ENCODE measurements at places on chromosomes 12 and 14. TPM values are rescaled to one million over a fixed set of nuclear protein-coding genes. Genes with fewer than 3 reads are reported as not detected.

DNA sequence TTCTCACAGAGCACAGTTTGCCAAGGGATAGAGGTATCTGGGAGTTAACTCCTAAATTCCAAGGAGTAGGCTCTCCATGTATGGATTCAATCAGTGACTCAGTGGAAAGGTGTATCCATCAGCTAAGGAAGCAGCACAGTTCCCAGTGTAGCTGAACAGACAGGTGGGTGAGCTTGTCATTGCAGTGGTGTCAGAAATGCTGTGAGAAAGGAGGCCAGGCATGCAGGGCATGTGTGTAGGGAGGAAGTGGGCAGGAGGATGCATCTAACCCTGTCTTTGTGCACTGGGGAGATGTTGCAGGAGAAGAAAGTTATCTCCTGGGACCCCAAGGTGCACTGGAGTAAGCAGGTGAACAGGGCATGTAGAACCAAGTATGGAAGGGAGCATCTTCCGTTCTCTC is 539.0 kb downstream of the VRK1 start:
- no peak for DNase-seq

- DNase-seq, result no peak
Observed at GRCh38 chr14:93431036-93431670, 414 bp downstream of the UNC79 start.

GRCh38 chr12:72081777-72082176 is 143.1 kb downstream of the TPH2 start:
- DNase-seq, result no peak

GRCh38 chr14:79836577-79836976 is 374.7 kb downstream of the DIO2 start:
- DNase-seq, result no peak

- no peak for DNase-seq
Observed at GRCh38 chr12:91620992-91621391, 438.4 kb upstream of the DCN start.

DNA sequence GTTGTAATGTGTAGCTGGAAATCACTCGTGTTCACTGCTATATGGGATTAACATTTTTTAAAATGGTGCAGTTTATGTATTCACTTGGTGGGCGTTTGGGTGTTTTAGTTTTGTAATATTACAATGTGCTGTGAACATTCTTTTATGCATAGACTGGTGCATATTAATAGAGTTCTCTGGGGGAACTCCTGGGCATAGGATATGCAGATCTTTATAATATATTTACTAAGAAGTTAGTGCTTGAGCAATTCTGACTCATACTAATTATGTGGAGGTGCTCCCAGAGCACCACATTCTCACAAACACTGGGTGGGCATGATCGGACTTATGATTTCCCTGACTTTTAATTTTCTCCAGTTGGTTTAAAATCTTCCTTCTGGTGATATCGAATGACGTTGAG is 342.3 kb downstream of the PDZRN4 start:
- DNase-seq, result no peak

DNA sequence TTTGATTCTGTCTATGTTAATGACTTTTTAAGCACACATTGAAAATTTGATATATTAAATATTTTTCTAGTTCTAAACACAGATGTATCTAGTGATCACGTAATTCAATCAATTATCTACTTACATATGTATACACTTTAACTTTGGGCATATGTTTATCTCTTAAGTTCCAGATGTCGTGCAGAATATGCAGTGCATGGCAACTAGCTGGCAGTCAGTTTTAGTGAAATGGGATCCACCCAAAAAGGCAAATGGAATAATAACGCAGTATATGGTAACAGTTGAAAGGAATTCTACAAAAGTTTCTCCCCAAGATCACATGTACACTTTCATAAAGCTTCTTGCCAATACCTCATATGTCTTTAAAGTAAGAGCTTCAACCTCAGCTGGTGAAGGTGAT is 105.3 kb downstream of the PTPRQ start:
- no peak for DNase-seq

DNA sequence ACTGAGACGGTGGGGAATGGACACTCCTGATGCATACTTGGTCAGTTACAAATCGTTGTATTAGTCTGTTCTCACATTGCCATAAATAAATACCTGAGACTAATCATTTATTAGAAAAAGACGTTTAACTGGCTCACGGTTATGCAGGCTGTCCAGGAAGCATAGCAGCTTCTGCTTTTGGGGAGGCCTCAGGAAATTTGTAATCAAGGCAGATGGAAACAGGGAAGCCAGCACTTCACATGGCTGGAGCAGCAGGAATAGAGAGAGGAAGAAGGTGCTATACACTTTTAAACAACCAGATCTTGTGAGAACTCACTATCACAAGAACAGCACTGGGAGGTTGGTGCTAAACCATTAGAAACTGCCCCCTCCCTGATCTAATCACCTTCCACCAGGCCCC is 418.2 kb downstream of the FLRT2 start:
- no peak for DNase-seq

GRCh38 chr12:93379981-93380361 is 2.2 kb downstream of the NUDT4 start:
- no peak for DNase-seq

- no peak for DNase-seq
Observed at GRCh38 chr14:84024231-84024820, 1505.6 kb upstream of the FLRT2 start.

DNA sequence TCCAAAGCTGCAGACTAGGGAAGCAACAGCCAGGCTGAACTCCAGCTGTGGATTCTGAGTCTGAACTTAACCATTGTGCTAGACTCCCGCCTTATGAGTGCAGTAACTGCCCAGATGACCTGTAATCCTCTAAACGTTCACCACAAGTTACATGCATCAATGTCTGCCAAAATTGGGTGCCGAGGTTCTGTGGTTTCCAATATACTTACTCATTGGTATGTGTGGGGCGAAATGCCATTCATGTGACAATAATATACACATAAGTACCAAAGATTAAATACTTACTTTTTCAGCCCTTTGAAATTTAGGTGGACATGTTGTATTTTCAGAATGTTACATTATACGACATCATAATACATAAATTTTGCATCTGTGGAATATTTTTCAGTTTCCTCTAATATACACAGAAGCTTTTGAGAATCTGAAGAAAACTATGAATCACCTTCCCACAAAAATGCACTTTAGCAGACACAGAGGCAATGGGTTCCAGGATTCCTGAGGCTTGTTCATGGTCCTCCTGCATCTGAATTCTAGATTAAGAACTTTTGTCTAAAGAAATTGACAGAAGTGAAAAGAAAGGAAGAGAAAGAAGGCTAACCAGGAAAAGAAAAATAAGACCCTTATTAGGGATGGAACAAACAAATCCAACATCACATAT is 31.7 kb downstream of the GRIP1 start:
- DNase-seq, result no peak

GRCh38 chr14:96191841-96192462 is 12.7 kb upstream of the BDKRB2 start:
- no peak for DNase-seq

DNA sequence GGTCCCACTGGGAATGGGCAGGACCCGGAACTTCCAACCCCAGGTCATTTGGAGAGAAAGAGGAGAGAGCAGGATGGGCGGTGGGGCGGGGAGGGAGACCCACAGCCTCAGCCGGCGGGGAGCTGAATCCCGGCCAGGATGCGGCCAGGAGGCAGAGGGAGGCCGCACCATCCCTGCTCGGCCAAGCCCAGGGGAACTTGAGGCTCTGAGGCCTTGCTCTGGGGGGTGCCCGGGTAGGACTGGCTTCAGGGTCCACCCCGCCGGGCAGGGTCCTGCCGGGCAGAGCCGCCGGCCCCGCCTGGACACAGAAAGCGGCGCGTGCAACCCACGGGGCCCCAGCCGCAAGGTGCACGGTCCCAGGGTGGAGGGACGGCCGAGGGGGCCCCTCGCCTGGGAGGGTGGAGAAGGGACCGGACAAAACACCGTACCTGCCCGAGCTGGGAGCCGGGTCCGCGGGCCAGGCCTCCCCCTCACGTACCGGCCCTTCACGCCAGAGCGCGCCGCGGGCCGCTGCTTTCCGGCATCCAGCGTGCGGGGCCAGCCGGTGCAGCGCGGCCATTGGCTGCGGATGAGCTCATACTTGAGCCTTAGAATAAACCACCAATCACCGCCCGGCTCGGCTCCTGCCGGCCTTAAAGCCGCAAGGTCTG is at the start of gene RPS6KL1:
Gene RPS6KL1, minus strand, starts transcription at position 509 of the 650 bp plus-strand sequence. CDS start 1,719 bp downstream, outside the sequence.
- DNase-seq, result peak; percentile 89

DNA sequence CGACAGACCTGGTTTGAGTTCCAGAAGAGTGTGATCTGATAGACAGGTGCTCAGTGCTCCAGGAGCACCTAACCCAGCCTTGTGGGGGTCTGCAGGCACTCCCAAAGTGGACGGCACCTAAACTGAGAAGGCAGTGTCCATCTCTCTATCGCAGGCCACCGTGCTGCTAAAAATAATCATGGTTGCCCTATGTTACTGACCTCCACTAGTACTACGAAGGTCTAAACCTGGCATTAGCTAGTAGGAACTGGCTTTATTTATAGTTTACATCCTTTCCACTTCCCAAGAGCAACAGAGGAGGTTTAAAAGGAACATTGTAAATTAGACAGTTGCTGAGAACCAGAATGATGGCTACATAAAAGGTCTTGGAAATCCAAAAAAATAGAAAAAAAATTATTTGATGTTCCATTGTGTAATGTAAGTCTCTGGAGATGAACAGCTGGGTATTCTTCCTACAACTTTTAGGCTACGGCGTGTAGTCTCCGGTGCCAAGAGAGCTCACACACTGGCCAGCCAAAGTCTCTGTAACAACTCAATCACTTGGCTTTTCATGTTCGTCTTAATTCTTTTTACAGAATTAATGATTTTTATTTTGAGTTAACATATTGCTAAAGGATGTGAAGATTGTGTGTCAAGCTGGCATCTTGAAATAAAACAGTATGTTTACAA is 27.3 kb downstream of the PPFIBP1 start:
- no peak for DNase-seq

DNA sequence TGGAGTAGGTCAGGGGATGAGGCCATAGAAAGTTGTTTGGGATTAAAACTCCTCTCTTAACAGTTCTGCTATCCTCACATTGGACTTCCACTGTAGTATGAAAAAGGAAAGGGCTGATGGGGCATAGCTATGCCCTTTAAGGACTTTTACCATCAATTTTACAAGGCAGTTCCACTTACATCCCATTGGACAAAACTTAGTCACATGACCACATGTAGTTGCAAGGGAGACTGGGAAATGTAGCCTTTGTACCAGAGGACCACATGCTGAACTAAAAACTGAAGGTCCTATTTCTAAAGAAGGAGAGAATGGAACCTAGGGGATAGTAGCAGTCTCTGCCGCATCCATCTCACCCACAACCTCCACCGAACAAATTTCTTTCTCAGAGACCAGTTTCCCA is 6.8 kb upstream of the SLC5A8 start:
- DNase-seq, result no peak

DNA sequence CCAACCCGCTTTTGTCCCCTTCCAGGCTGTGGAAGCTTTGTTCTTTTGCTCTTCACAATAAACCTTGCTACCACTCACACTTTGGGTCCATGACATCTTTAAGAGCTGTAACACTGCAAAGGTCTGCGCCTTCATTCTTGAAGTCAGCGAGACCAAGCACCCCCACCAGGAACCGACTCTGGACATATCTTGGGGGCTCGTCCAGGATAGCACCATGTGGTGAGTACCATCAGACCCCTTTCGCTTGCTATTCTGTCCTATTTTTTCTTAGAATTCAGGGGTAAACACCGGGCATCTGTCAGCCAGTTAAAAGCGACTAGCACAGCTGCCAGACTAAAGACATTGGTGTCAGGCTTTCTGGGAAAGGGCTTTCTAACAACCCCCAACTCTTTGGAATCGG is 137.6 kb upstream of the PPFIA2 start:
- DNase-seq, result no peak

DNA sequence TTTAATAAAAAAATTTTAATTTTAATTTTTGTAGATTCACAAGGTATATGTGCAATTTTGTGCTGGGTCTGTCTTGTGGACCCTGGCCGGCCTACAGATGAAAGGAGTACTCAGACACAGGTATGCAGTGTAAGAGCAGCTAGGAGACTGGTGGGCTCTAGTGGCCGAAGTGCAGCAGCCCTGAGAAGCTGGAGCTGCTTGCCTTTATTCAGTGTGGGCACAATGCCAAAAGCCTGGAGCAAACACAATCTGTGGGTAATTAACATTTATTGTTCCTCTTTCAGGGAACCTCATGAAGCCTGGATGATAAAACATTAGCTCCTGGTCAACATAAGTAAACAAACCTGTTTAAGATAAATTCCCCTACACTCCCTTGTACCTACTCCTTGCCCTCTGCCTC is 135.7 kb upstream of the SEL1L start:
- no peak for DNase-seq

- no peak for DNase-seq
Observed at GRCh38 chr12:93449277-93449676, 7.5 kb upstream of the UBE2N start.

Gene RND1
- 3.7 TPM for total RNA-seq

Gene ESRRB
- total RNA-seq, result 0.52 TPM

Gene INSM2
- total RNA-seq, result not detected

Gene CLEC4A
- total RNA-seq, result 3.0 TPM
